ENCODE measurements at places on chromosomes 4 and X. TPM values are rescaled to one million over a fixed set of nuclear protein-coding genes. Genes with fewer than 3 reads are reported as not detected.

Gene ART3
- total RNA-seq, result 0.47 TPM

Gene ANK2
- 2.9 TPM for total RNA-seq

DNA sequence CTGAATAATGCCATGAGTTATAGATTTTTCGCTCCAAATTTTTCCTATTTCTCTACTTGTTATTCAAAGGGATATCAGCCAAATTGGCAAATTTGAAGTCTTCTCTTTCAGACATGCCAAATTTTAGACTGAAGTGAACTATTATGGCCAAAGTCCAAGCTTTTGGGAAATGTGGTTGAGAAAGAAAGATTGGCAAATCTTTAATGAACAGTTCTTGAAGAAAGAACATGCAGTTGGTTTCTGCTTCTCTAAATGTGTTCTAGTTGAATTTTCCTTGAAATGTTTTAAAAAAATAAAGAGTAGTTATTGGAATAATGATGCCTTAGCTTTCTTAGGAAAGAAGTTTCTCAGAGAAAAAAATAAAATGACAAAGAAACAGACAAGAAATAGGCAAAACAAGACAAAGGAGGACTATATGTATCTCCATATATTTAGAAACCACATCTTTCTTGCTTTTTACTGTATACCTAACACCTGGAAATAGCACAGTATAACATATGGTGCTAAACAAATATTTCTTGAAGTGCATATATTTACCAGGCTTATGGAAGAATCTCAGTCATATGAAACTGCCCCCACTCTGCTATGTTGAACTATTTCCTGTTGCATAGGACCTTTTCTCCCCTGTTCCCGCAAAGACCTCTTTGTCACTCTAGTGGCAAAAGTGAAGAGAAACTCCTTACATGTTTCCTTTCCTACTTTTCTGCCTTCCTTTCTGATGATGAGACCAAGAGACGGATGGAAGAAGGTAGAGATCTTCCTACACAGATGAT, 250.0 kb downstream of the ARHGAP24 start:
- DNase-seq, result no peak

DNA sequence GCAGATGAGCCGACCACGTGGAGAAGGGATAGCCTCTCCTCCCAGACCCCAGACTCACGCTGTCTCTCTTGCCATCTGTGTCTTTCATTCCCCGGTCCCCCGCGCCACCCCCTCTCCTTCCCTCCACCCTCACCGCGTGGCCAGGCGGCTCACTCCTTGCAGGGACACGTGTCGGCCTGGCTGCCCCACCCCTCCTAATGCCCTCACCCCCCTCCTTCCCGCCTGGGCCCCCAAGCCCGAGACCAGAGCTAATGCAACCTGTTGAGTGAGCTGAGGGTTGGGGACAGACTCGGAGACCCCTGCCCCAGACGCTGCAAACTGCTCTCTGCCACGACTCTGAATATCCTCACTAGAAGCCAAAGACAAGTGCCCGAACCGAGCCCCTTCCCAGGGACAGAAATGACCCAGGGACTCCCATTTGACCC, 1.8 kb downstream of the SLC38A5 start:
- no peak for DNase-seq

- DNase-seq, result no peak
Observed at GRCh38 chrX:2462780-2463179, 38.0 kb downstream of the DHRSX start.

DNA sequence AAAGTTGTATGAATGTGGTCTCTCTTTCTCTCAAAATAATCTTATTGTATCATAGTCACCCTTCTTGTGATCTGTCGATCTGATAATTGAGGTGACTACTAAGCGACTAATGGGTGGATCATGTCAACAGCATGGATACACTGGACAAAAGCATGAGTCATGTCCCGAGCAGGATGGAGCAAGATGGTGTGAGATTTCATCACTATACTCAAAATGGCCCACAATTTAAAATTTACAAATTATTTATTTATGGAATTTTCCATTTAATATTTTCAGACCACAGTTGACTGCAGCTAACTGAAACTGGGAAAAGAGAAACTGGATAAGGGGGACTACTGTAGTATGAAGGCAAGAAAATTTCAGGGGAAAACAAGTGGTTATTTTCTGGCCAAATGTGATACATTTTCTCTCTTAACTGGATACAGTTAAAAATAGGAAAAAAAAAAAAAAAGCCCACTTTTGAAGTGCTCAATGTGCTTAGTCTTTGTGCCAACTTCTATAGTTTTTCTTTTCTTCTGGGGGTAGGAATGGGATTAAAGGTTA, 25.3 kb downstream of the FAM241A start:
- no peak for DNase-seq

Measured in activated T-helper 1 cell treated with anti-CD3 and anti-CD28 coated beads, Interleukin-12 subunit alpha, Interleukin-12 subunit beta, Interleukin-2, Interleukin-4 antibody, amounts not matched to agents 30 ng/mL and 10 ng/mL and 1 ng/mL, durations not matched to agents 14 hours and 24 hours and 36 hours (primary cell).